DMS 273 treated with DMSO at 0.1 percent for 48 hours (cell line): ENCODE measurements at places on chromosomes 2 and 18.

GRCh38 chr18:9914584-9915290 is 921 bp downstream of the VAPA start:
- DNase-seq = peak; percentile 24

GRCh38 chr2:207341804-207342203 is 176.1 kb upstream of the KLF7 start:
- DNase-seq = no peak

DNA sequence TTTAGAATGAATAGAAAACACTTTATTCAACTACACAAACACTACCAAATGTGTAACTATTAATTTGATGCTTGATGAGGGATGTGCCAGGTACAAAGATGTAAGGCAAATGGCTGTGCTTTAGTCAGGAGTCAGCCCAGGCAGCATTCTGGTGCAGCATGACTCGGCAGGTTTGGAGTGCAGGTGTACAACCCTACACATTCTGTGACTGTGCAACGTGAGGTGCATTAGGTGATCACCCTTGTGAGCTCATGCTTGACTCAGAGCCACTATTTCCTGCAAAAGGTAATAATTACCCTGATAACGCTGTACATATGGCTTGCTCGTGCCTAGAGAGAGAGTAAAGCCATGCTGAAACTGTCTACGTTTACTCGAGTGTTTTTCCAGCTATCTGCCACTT is 288.7 kb upstream of the DSEL start:
- no peak for DNase-seq

DNA sequence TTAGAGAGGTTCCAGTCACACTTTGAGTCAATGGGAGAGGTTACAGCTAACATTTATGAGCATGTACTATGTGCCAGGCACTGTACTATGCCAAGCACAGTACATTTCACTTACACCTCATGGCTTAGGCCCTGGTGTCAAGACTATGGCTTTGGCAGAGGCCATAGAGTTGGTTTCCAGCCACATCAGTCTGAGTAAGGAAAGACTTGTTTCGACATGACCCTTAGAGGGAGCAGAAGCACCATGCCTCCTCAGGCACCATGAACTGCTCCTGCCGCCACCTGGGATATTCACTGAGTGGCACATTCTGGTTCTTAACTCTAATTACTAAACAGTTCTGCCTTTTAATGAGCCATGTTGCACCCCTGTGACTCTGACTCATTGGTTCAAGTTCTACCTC is 12.7 kb downstream of the DGUOK start:
- no peak for DNase-seq

- no peak for DNase-seq
Measured at GRCh38 chr18:72161691-72162090, 382.5 kb downstream of the CBLN2 start.

DNA sequence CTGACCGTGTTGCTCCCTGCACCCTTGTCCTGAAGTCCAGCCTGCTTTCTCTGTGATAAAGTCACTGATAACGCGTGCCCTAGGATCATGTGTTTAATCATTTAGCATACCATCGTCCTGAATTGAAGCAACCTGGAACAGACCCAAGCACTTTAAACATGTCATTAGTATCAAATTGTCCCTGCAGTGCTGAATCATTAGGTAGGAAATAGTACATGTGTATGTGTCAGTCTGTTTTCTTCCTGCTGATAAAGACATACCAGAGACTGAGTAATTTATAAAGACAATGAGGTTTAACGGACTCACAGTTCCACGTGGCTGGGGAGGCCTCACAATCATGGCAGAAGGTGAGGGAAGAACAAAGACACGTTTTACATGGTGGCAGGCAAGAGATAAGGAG is 2.8 kb downstream of the ASB18 start:
- no peak for DNase-seq

GRCh38 chr2:214019973-214020345 is 390.9 kb upstream of the VWC2L start:
- DNase-seq = no peak

DNA sequence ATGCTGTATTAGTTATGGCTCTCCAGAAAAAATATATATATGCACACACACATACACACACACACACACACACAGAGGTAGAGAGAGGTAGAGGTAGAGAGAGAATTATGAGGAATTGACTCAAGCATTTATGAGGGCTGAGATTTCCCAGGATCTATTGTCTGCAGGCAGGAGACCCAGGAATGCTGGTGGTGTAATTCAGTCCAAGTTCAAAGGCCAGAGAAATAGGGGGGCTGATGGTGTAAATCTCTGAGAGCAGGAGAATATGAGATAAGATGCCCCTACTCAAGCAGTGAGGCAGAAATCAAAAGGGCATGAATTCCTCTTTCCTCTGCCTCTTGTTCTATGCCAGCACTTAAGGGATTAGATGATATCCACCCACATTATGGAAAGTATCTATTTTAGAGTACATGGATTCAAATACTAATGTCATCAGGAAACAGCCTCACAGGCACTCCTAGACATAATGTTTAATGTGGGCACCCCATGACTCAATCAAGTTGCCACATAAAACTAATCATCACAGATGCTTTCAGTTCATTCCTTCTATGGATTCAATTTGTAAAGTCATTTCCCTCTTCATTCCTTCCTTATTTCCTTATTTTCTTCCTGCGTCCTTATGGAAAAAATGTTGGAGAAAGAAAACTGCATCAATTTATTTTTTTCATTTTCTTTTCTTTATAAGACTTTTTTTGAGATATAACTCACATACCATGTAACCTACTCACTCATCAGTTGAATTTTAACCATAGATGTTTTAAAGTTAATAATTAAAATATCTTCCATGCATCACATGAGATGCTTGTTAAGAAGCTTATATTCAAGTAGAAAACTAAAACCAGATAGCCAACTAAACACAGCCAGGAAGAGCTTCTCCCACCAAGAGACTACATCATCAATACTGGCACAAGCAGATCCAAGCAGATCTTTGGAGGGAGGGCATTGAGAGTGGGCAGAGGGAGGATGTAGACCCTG is 406.2 kb downstream of the MBD2 start:
- DNase-seq = no peak

- DNase-seq = no peak
Measured at GRCh38 chr2:54578648-54579045, 122.5 kb downstream of the SPTBN1 start.

DNA sequence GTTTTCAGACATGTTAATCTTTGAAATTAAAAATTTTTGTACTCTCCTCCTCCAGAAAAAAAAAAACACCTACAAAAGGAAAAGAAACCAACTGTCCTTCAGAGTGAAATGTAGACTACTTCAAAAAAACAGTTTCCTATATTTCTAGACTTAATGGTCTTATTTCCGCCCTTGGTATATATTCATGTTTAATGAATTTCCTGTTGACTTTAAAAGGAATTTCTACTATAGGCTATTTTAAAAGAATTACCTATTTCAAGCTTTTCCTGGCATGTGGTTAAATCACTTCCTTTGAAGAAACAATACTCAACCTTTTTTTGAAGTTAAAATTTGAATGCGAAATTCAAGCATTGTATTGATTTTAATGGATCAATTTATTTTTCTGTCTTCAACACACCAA is 29.2 kb downstream of the GULP1 start:
- no peak for DNase-seq

GRCh38 chr2:173750353-173750801 is 214.8 kb downstream of the SP3 start:
- DNase-seq = no peak

DNA sequence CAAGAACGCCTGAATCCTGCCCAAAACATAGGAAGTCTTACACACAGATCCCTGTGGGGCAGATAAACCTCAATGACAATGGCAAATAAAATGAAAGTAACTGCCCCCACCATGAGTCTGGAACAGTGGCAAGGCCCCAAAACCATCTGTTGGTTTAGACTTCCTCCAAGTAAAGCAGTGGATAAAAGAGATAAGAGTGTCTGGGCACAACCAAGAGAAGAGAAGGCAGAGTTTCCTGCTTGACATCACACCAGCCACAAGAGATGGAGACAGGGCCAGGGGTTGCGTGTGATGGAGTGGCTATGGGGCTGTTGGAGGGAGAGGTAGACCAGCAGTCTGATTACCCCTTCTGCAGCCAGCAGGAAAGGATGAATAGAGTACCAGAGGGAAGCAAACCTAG is 212.1 kb upstream of the POU3F3 start:
- DNase-seq = no peak

DNA sequence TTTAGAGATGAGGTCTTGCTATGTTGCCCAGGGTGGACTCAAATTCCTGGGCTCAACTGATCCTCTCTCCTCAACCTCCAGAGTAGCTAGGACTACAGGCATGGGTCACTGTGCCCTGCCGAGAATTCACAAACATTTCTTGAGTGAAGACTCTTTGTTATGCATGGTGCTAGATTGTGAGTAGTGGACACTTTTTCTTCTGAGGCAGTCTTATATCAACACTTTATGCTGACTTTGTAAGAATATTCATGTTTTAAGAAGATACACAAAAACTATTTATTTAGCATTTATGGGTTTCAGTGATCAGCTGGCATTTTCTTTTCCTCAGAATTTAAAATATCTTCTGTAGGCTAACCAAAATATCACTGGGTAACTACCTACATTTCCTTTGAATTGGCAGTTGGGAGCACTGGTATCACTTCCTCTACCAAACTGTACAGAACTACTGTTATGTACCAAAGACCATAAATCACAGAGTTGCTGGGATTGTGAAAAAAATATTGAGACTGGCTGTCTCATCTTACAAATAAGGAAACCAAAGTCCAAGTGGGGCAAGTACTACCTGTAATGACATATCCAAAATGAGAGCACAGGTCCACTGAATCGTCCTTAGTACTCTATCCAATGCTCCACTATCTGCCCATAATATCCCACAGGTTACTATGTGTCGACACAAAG is 34.0 kb downstream of the DOCK10 start:
- DNase-seq = no peak

DNA sequence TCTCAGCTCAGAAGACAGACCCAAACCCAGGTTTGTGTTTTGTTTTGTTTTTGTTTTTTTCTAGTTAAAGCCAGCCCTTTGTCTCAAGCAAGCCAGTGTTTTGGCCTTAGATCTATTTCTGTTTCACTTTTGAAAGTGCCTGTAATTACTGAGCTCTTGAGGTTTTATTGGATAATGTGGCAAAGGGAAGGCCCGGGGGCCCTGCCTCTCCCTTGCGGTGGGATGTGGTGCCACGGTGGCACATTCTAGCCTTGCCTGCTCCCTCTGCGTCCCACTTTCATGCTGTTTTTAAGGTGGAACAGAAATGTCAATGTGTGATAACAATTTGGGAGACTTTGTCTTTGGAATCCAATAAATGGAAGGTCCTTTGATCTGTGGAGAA is 2.5 kb downstream of the HPCAL1 start:
- DNase-seq = no peak

DNA sequence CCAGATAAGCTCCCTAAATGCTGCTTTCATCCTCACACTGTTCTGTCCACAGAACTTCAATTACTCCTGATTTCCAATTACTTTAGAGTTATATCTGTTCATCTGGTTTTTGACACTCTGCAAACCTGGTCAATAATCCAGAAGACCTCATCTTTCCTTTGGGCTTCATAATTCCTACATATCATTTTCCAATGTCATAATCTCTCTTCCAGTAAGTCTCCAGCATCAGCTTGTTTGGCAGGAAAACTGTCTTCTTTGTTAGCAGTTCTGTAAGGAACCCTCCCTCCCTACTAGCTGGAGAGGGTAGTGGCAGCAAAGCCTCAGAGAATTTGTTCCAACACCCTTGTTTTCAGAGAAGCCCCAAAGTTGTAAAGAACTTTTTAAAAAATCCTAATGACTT is 11.9 kb upstream of the SLC14A1 start:
- DNase-seq = no peak

- no peak for DNase-seq
Measured at GRCh38 chr18:30333310-30333709, 709.2 kb downstream of the DSC3 start.

- peak; percentile 64 for DNase-seq
Measured at GRCh38 chr2:98908931-98909316, 27.1 kb downstream of the CRACDL start.

- DNase-seq = no peak
Measured at GRCh38 chr2:12549641-12550040, 167.1 kb upstream of the TRIB2 start.

DNA sequence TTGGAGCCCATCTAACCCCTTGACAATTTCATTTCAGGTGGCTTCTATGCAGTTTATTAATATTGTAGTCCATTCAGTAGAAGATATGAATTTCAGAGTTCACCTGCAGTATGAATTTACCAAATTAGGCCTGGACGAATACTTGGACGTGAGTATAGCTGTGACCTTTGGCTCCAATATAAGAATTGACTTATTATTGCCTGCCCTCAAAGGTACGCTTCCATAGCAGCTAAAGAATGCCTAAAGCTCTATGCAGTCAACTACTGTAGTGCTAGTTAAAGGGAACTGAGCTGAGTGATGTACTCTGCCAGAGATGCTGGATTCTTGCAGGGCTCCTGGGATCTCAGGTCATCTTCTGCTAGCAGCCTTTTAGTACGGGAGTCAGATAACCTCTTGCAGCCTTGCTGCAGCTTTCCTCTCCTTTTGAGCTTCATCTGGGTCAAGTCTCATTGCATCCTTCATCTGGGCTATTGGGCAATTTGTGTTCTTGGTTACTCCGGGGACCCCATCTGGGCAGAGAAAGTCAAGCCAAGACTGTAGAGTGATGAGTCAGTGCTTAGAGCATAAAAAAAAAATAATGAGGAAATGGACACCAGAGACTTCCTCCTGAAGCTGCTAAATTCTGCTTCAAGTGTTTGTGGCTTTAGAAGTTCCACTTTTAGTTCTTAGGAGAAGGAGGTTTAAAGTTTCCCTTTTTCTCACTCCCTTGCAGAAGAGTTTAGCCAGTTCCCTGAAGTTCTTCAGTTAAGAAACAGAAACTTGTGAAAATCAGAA is 105.6 kb downstream of the PRPF40A start:
- DNase-seq = no peak

- peak; percentile 54 for DNase-seq
Measured at GRCh38 chr2:215137741-215138340, 585 bp downstream of the ABCA12 start.

- no peak for DNase-seq
Measured at GRCh38 chr2:169275696-169276444, 86.5 kb downstream of the LRP2 start.

GRCh38 chr2:236177967-236178889 is 10.0 kb upstream of the GBX2 start:
- DNase-seq = peak; percentile 39

GRCh38 chr2:165248238-165248637 is 9.0 kb downstream of the SCN2A start:
- no peak for DNase-seq

DNA sequence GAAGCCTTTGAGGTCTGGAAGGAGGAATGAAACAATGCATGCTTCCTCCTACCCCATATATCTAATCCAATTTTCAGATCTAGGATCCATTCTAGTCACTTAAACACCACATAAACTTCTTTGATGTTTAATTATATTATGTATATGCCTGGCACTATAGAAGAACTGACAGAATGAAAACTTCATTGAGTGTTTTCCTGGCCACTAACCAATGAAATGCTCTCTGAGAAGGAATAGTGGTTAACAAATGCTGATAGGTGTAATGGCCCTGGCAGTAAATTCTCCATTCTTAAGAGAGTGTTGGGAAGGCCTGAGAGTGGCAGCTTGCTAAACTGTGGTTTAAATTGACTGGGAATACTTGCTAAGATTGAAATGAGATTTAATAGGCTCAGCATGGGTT is 710.0 kb downstream of the LRRTM4 start:
- no peak for DNase-seq
